GM06990 (cell line): ENCODE measurements at places on chromosomes 11 and 22.

DNA sequence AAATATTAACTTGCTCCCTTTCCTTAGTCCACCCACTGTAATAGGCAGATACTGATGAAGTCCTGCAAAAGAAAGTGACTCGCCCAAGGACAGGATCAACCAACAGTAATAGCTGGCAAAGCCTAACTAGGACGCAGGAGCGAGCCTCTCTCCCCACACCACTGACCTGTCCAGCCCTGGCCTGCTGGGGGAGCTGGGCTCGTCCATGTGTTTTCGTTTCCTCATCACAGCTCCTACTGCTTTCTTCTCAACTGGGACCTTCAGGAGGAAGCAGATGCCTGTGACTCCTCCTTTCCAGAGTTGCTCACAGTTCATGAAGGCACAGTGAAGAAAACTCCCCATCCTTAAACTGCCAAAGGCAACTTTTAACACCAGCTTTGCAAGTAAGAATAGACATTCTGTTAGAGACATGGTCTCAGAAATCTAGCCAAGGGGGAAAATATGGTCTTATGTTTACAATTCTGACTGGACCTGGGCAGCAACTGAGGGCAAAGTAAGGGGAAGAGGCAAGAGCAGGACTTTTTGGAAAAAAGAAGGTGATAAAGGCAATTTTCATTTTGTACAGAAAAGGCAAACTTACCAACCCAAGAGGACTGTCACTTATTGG is 11.6 kb upstream of the GPHA2 start:
- DNase-seq, result no peak

GRCh38 chr11:92329137-92329536 is 104.5 kb downstream of the FAT3 start:
- DNase-seq, result no peak

DNA sequence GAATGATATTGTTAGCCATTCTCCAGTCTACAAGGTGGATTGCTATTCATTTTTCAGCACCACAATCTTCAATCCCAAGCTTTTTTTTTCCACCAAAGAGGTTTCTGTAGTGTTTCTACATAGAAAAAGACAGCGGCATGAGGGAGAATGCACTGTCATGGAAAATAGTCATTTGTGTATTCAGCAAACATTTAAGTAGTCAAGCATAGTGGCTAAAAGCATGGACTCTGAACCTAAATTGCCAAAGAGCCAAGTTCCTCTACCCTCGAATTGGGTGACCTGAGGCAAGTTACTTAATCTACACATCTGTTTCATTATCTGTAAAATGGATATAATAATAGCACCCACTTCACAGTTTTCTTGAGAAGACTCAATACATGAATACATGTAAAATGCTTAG is 14.2 kb downstream of the GAS2 start:
- DNase-seq, result no peak

- no peak for DNase-seq
Measured at GRCh38 chr22:32544953-32545558, 70.4 kb downstream of the FBXO7 start.

- DNase-seq, result peak; percentile 59
Measured at GRCh38 chr11:11842421-11843008, 743 bp downstream of the USP47 start.

DNA sequence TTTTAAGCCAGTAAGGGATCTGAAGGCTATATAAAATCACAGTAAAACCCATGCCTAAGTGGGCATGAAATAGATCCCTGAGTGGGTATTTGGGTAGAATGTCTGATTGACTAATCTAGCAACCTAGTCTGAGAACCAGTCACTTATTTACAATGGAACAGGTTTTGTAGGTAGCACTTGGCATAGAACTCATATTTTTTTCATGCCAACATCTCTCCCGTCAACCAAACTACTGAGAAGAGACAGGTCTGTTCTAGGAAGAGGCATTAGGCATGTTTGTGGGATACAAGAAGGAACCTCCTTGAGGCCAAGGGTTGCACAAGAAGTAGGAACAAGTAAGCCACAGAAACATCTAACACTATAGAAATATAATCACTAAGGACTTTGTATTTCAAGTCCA is 840.4 kb upstream of the TENM4 start:
- DNase-seq, result no peak

DNA sequence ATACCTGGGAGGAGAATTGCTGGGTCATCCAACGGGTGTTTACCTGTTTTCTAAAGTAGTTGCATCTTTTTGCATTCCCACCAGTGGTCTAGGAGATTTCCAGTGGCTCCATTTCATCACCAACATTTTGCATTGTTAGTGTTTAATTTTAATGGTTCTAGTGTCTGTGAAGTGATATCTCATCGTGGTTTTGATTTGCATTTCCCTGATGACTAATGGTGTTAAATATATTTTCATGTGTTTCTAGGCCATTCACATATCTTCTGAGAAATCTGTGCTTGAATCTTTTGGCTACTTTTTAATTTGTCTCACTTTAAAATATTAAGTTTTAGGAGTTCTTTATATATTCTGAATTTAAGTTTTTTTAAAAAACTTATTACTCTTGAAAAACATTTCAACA is 439.6 kb downstream of the TMEM135 start:
- DNase-seq, result no peak

DNA sequence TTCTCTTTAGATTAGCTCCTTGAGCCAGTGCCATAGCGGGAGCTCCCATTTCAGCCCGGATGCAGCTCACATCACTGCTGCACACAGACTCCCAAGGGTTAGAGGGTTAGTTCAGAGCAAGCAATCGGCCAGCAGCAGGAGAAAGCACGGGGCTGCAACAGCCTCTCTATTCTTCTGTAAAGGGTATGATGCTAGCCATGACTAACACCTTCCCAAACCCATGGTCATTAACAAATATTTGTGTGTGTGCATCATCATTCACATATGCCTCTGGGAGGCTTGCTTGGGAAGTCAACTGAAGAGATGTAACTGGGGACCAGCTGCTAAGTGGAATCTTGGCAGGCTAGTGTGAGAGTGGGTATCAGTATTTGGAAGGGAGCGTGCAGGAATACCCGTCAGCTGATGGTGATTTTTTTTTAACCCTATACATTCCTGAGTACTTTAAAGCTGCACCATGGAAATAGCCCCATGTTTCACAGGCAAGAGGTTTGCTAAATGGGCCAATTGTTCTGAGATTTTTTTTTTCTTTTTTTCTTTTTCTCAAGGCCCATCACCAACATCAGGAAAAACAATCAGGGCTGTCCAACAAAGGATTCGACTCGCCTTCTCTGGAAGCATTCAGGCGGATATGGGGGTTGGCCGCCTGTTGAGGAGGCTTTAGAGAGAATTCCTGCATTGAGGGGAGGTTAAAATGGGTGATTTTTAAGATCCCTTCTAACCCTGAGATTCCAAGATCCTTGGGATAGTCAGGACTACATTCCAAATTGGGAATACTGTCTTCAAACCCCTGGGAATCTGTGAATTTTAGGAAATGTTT is 33.2 kb upstream of the CCDC89 start:
- DNase-seq, result no peak

DNA sequence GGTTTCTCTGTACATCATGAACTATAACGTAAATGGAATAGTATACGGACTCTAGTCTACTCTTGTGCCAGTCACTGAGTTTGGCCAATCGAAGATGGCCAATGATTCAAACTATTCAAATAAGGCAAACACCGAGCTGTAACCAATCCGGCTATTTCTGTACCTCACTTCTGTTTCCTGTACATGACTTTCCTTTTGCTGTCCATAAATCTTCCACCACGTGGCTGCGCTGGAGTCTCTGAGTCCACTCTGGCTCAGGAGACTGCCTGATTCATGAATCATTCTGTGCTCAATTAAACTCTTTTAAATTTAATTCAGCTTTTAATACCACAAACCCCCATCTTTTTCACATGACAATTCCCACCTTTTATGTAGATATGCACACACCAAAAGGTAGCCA is 1.5 kb upstream of the JAML start:
- DNase-seq, result no peak

DNA sequence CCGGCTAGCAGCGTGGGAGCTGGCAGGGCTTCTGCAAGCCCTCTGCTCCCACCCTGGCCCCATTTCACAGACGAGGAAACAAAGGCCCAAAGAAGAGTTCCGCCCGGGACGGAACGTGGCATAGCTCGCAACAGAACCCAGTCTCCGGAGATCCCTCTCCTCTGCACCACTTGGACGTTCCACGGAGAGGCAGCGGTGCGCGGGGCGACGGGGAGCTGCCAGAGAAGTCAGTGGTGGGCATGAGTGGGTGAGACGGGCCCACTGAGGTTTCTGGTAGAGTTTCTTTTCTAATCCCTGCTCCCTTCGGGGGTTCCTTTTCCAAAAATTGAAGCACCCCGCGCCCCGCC is 554 bp upstream of the NECTIN1 start:
- DNase-seq, result no peak

DNA sequence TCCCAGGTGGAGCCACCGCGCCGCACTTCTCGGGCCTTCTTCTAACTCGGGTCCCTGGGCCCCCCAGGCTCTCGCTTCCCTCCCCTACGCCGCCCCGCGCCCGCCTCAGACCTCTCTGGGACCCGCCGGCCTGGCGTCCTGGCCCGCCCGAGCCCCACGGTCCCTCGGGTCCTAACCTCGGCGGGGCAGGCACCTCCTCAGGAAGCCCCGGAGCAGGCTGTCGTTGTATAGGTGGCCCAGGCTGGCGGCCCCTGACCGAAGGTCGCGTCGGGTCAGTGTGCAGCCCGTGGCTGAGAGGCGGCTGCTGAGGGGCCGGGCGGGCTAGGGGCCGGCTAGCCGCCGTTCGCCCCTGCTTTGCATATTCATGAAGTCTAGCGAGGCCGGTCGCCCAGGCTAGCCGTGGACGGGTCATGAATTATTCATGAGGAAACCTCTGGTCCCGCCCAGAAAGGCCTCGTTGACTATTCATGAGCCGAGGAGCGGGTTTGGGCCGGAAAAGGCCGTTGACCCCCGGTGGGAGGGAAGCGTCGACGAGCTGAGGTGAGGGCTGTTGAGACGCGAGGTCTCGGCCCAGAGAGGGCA is at the start of gene HORMAD2:
HORMAD2 (plus strand) TSS at position 513 of the 582 bp plus-strand sequence. CDS start 13,489 bp downstream, outside the sequence.
- peak; percentile 79 for DNase-seq

DNA sequence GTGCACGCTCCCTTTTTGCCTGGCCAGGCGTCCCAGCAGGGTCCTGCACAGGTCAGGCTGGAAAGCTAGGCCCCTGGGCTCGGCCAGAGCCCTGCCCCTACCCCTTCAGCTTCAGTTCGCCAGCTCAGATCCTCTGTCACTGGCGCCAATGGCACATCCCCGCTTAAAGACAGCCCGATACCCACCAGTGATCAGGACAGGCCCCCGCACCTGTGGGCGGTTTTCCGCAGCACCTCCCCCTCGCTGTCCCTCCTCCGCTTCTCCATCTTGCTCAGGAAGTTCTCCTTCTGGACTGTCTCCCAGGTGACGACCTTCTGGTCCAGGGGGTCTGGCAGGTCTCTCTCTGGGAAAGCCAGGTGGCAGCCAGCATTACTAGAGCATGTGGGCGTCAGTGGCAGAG is 5.9 kb downstream of the TSSC4 start:
- DNase-seq, result no peak

GRCh38 chr11:33307984-33308383 is 50.8 kb downstream of the HIPK3 start:
- no peak for DNase-seq

DNA sequence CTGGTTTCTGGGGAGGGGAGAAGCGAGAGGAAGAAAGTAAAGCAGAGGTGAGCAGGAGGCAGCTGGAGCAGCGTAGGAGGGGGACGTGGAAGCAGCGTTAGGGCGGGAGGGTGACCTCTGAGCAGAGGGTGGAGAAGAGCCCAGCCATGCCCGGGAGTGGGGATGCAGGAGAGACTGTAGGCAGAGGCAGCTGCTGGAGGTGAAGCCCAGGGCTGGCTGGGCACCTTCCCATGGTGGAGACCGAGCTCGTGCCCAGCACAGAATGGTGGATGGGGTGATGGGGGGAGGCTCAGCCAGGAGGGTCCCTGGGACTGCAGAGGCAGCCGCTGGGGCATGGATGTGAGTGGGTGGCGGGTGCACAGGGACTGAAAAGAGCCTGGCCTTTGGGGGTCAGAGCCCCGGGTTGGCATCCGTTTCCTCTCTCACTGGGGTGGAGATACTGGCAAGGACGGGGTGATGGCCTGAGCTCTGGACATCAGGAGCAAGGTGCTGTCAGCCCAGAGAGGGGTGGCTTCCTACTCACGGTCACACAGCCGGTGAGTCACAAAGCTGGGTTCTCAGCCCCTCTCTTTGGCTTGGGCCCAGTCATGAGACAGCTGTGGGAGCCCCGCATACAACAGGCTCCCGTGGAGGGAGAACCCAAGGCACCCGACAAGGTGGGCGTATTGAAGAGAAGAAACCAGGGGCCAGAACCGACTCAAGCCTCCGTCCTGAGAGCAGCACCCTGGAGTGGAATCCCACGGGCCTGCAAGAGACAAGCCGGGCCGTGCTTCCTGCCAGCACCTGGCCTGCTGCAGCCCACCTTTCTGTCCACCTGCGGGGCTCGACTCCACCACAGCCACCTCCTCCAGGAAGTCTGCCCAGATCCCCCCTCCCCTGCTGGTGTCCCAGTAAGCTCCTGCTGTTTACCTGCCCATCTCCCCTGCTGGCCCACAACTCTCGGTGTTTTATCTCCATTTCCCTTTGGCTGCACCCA is 45.8 kb upstream of the FGF3 start:
- no peak for DNase-seq

GRCh38 chr11:96246718-96247552 is 96.1 kb downstream of the MAML2 start:
- no peak for DNase-seq

DNA sequence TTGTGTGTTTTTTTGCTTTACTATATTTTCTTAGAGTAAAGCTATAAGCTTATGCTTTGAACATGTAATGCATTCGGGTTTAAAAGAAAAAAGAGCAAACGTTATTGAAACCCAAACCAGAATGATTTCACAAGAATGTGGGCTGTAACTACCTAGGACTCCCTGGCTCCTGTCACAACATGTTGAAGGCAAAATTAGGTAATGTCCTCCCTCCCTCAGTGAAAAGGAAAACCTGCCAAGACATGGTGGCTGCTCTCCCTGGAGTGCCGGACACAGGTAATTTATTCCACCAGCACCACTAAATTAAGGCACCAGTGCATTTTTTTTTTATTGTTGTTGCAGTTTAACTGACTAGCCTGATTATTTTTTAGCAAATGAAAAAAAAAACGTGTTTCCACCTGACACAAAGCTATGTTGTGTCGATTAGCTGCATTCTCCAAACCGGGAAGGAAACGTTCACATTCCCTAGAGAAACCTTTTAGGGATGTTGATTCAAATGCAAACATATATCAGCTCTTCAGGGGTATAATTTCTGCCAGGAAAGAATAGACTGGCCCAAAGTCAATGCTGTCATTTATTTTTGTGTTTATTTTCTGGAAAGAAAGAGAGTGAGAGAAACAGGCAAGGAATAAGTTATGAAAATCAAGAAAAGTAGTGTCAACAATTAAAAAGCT is 134.6 kb downstream of the CCDC34 start:
- DNase-seq, result no peak

DNA sequence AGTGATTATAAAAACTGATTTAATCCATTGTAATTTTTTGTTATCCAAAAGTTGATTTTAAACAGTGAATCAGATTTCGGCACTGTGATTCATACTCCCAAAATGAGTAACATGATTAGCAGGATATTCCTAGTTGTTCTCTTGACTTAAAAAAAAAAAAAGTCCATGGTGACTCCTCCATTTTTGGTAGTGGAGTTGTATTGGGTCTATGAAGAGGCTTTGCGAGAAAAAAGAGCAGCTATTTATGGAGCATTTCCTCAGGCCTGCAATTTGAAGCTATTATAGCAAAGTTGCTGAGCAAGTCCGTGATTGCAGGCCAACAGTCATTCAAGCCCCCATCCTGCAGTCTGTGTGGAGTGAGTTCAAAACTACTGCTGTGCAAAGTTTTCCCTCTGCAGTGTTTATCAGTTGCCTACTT is 28.8 kb downstream of the YAP1 start:
- no peak for DNase-seq
